NCI-H446 (cell line): ENCODE measurements at places on chromosomes 3 and 15.

- no peak for DNase-seq
Measured at GRCh38 chr15:52765785-52766184, 24.4 kb downstream of the ONECUT1 start.

- DNase-seq = no peak
Measured at GRCh38 chr3:5102532-5102931, 19.6 kb upstream of the ARL8B start.

- DNase-seq = no peak
Measured at GRCh38 chr15:29528276-29528675, 258.7 kb upstream of the NSMCE3 start.

- DNase-seq = no peak
Measured at GRCh38 chr15:59976480-59977271, 27.4 kb upstream of the FOXB1 start.

DNA sequence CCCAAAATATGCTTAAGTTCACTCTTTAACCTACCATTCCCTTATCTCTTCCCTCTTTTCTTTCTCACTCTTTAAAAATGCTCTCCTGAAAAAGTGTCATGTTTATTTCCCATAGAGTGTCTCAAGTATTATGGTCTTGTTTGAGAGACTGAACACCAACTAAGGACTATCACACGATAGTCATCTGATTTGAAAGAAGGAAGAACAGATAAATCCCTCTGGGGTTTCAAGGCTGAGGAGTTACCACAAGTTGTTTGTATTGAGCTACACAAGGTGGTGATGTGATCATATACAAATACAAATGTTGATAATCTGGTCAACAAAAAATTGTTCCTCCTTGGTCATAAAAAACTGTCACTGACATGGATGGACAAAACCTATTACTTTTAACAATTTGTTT is 13.8 kb downstream of the MEIS2 start:
- no peak for DNase-seq

DNA sequence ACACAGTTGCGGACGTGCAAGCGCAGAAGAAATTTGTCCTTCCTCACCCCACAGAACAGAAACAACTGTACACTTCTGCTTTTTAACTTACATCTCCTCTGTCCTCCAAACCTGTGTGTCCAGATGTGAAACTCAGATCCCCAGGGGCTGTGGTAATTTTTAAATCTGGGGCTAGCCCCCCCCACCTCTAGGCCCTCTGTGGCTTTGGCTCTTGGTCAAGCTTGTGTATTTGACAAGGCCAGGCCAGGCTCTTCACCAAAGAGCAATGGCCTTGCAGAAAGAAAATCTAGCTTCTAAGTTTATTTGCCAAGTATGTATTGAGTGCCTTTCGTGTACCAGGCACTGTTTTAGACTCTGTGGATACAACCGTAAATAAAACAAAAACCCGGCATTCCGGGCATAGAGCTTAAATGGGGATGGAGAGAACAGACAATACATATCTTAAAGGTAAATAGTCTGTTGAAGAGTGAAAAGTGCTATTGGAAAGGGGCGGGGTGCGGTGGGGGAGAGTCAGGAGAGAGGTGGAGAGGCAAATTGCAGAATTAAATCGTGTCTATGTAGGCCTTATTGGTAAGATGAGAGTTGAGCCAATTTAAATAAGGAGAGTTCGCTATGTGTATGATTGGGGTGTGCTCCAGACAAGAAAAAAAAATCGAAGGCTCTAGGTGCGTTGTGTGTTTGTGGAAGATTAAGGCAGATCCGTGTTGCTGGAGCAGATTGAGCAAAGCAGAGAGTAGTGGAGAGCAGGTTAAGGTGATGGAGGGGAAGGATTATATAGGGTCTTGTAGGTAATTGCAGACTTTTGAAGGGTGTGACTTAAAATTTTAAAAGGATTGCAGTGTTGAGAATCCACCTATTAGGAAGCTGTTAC is 781 bp upstream of the DPH6 start:
- no peak for DNase-seq

DNA sequence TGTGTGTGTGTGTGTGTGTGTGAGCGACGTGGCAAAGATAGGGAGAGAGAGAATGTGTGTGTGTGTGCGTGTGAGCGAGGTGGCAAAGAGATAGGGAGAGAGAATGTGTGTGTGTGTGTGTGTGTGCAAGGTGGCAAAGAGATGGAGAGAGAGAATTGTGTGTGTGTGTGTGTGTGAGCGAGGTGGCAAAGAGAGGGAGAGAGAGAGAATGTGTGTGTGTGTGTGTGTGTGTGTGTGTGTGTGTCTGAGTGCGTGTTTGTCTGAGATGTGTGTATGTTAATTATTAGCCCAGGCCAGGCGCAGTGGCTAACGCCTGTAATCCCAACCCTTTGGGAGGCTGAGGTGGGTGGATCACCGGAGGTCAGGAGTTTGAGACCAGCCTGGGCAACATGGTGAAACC is 154.6 kb upstream of the RGMA start:
- no peak for DNase-seq

DNA sequence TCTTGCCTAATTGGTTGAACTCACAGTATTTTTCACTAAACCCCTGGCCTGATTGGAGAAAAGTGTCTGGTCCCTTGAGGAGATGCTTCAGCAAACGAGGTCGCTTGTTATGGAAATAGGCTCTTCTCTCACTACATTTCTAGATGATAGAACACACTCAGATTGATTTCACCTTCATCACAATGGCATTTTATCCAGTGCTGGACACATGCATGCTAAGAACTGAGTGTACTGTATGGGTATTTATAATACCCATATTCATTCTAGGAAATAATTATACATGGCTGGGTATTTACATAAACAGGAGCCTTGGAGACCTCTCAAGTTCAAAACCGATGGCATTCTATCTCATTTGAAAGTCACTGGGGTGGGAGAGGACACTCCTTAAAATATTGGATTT is 444.9 kb downstream of the LPP start:
- no peak for DNase-seq
